ENCODE measurements at places on chromosomes 12 and 14. TPM values are rescaled to one million over a fixed set of nuclear protein-coding genes. Genes with fewer than 3 reads are reported as not detected.

DNA sequence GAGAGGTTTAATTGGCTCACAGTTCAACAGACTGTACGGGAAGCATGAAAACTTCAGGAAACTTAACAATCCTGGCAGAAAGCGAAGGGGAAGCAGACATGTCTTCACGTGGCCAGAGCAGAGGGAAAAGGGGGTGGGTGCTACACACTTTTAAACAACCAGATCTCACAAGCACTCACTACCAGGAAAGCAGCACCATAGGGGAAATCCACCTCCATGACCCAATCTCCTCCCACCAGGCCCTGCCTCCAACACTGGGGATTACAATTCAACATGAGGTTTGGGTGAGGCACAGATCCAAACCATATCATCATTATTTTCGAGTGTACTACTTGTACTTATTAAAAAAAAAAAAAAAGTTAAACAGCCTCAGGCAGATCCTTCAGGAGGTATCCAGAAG, 29.9 kb downstream of the RXYLT1 start:
- no peak for DNase-seq

GRCh38 chr12:7217475-7218069, 28.1 kb downstream of the PEX5 start:
- no peak for DNase-seq

DNA sequence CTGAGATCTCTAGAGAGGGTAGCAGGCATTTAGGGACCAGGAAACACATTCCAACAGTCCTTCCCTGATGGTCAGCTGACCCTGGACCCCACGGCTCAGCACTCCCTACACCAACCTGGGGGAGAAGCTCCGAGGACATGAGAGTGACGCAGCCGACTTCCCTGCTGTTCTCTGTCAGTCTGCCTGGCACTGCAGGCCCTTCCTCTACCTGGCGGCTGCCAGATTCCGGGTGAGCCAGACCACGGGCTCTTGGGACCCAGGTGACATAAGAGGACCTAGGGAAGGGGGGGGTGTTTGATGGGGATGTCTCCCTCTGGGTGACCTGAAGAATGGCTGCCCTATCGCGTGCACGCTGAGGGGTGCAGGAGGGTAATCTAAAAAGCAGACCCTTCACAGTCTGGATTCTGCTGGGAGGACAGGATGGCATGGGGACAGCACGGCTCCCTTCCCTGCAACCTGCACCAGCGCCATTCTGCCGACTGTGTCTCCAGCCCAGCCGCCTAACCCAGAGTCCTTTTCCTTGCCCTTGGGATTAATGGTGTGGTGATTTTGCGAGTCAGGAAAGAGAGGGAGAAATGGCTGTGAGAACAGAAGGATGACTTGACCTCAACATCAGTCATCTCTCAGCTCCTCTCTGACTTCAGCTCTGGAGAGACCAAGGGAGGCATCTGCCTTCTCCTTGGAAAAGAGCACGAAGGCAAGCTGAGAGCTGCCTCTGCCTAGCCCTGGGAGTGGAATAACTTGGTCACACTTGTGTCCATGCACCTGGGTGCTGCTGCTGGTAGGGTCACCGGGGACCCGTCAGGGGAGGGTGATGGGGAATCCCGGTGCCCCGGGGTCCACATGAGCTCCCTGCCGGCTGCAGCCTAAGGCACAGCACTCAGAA, 158.5 kb downstream of the CALM1 start:
- no peak for DNase-seq

GRCh38 chr12:62802984-62803383, 132.0 kb downstream of the PPM1H start:
- DNase-seq = no peak

GRCh38 chr14:104600141-104600643, 4.4 kb downstream of the TMEM179 start:
- no peak for DNase-seq

- no peak for DNase-seq
These were observed 1166.3 kb downstream of the GALC start for GRCh38 chr14:86826661-86827060.

GRCh38 chr14:36316131-36316530, 4.3 kb downstream of the MBIP start:
- DNase-seq = peak; percentile 20

- DNase-seq = no peak
These were observed 14.9 kb upstream of the POLR3B start for GRCh38 chr12:106342397-106343213.

DNA sequence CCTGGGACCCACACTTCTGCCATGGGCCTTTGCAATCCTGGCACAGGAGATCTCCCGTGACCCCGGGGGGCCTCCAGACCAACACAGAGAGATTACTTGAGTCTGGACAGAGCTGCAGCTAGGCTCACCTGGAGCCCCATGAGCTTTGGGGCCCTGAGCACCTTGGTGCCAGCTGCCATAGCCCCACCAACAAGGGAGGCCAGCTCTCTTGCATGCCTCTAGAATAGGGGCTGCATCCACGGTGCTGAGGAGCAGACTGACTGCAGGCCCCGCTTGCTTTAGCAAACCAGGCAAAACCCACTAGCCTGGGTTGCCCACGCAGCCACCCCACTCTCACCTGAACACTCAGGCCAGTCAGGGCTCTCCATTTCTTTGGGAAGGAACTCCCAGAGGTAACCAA, 3.7 kb upstream of the OR4N2 start:
- DNase-seq = no peak

GRCh38 chr14:81200054-81200453, 20.7 kb downstream of the GTF2A1 start:
- no peak for DNase-seq

DNA sequence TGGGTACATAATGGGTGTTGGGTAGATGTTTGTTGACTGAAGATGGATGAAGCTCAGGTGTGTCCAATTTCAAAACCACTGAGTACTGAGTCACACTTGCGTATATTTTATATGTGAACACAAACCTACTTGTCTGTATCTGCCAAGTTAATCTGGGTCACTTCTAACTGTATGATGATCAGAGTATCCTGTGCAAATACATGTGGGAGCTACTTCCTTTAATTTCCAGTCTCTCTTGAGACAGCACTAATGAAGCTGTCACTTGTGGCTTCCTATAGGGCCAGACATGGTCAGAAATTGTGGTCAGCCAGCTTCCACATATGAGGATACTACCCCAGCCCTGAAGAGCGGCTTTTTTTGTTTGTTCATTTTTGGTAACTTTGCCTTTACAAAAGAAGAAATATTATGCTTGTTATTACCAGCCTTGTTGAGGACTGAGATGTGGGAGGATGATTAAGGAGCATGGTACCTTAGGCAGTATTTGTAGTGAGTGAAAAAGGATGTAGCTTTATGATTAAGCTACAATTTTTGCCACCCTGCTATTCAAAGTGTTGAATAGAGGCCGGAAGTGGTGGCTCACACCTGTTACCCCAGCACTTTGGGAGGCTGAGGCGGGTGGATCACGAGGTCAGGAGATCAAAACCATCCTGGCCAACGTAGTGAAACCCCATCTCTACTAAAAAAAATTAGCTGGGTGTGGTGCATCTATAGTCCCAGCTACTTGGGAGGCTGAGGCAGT, 32.4 kb downstream of the PLXNC1 start:
- peak; percentile 37 for DNase-seq

- no peak for DNase-seq
These were observed 101.4 kb downstream of the FOXA1 start for GRCh38 chr14:37493606-37494005.

- DNase-seq = no peak
These were observed 74.6 kb upstream of the CDKN3 start for GRCh38 chr14:54322246-54322645.

DNA sequence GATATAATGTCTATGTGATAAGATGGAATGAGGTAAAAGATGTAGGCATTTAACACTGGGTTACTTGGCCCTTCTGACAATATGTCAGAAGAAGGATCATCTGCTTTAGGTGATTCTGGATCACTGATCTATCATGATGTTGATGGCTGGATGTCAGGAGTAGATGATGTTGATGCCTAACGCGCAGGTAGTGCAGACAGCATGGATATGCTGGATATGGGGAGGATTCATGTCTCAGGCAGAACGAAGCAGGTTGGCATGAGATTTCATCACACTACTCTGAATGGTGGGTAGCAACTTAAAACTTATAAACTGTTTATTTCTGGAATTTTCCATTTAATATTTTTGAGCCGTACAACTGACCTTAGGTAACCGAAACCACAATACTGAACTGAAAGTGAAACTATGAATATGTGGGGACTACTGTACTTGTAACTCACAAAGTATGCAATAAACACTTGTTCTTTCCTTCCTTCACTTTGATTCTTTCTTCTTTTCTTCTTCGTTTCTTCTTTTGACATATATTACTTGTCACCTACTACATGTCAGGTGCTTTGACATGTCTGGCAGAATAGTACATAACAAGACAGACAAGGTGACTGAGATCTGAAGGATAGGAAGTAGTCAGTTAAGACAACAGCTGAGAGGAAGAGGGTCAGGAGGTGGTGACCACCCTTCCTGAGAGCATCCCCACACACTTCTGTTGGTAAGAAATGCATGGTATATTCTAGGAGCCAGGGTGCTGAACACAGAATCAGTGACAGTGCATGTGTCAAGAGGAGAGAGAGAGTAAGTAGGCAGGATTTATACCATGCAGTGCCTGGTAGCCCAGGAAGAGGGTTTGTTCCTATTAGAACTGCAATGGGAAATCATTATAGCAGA, 238.8 kb downstream of the PPFIA2 start:
- no peak for DNase-seq

GRCh38 chr12:124646385-124647230, 79.2 kb upstream of the NCOR2 start:
- DNase-seq = peak; percentile 71

DNA sequence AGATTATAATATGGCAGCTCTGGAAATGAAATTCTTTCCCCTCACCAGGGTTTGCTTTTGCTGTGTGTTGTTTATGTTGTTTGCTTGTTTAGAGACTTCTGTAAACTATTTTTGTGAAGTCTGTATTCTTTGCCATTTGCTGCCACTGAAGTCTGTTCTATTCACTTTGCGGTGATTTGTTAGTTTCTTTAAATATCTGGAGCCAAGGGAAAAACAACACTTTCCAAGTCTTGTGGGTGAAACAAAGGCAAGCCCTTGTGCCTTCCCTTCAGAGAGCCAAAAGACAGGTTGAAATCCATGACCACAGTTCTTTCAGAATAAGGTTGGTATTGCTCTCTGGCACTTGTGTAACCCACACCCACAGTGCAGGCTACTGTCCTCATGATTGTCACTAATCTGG, 59.5 kb upstream of the RNU6-7 start:
- no peak for DNase-seq

GRCh38 chr12:115574826-115575225, 702.7 kb downstream of the MED13L start:
- no peak for DNase-seq

DNA sequence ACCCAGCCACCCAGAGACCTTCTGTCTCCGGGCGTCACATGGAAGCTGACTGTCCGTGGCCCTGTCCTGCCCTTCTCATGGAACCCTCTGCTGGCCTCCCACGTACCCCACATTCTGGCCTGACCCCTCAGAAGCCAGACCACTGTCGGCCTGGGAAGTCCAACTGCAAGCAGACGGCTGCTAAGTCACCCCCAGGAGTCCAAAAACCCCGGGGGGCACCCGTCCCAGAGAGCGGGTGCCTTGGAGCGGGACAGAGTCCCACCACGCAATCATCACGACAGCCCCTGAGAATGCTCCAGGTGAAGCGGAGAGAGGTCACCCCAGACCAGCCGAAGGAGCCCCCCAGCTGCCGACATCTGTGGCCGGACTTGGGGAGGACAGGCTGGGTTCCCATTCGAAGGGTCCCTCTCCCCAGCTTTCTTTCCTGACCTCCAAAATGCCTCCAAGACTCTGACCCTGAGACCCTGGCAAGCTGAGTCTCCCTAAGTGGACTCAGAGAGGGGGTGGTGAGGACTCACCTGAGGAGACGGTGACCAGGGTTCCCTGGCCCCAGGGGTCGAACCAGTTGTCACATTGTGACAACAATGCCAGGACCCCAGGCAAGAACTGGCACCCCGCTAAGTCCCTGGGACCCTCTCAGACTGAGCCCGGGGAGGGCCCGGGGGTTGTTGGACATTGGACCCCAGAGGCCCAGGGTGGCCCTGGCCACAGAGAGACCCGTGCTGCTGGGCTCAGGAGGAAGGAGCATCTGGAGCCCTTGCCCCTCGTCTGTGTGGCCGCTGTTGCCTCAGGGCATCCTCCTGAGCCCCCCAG, 337.1 kb downstream of the TMEM121 start:
- peak; percentile 8 for DNase-seq

GRCh38 chr14:90384543-90384911, 12.3 kb upstream of the CALM1 start:
- DNase-seq = no peak

DNA sequence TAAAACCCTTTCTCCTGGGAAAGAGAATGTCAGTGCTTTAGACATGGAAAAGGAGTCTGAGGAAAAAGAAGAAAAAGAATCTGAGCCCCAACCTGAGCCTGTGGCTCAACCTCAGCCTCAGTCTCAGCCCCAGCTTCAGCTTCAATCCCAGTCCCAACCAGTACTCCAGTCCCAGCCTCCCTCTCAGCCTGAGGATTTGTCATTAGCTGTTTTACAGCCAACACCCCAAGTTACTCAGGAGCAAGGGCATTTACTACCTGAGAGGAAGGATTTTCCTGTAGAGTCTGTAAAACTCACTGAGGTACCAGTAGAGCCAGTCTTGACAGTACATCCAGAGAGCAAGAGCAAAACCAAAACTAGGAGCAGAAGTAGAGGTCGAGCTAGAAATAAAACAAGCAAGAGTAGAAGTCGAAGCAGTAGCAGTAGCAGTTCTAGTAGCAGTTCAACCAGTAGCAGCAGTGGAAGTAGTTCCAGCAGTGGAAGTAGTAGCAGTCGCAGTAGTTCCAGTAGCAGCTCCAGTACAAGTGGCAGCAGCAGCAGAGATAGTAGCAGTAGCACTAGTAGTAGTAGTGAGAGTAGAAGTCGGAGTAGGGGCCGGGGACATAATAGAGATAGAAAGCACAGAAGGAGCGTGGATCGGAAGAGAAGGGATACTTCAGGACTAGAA, 6.1 kb downstream of the PNN start:
- DNase-seq = no peak

- DNase-seq = peak; percentile 24
These were observed 73.3 kb upstream of the PLXNC1 start for GRCh38 chr12:94074980-94075629.

GRCh38 chr12:68587448-68587873, 23.2 kb upstream of the RAP1B start:
- DNase-seq = peak; percentile 70

GRCh38 chr14:85948153-85948552, 418.2 kb downstream of the FLRT2 start:
- DNase-seq = no peak

GRCh38 chr12:6083601-6084000, 40.9 kb downstream of the VWF start:
- no peak for DNase-seq

WSCD2 gene
- not detected for total RNA-seq

SLC17A8 gene
- not detected for total RNA-seq

PLEKHG3 gene
- total RNA-seq = 22.6 TPM

MON2 gene
- total RNA-seq = 29.2 TPM

ASPG gene
- not detected for total RNA-seq

RBM19 gene
- total RNA-seq = 74.1 TPM

RAD9B gene
- total RNA-seq = 1.1 TPM

SLC16A7 gene
- 35.8 TPM for total RNA-seq

CCDC175 gene
- total RNA-seq = not detected

TPPP2 gene
- not detected for total RNA-seq

TAS2R13 gene
- total RNA-seq = not detected

ACSM4 gene
- not detected for total RNA-seq

DDN gene
- 0.22 TPM for total RNA-seq

DPPA3 gene
- total RNA-seq = not detected

All from activated CD4-positive, alpha-beta memory T cell treated with anti-CD3 and anti-CD28 coated beads for 36 hours (primary cell).